ENCODE measurements at places on chromosomes 7 and 10.
A peak's percentile ranks its signal among the peaks of the same experiment; 100 is the strongest.

DNA sequence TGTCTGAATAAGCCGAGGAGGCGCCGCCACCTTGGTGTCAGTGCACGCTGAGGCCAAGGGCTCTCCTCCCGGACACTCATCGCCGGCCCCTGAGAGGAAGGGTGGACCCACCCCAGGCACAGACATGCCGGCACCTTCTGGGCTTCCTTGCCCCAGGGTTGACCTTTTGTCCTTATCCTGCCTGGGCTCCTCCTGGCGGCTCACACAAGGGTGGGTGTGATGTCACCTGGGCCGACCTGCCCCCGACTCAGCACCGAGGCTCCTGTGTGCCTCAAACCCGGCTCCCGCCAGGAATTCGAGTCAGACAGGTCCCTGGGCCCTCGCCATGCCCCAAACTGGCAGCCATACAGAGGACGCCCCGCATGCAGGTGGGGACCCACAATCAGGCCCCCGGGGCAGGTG lies 17.7 kb upstream of the CFAP46 start:
- no peak for DNase-seq

- peak; percentile 99 for DNase-seq
Measured at GRCh38 chr10:103396067-103396788, at the start of the genes ATP5MK and PDCD11. ATP5MK (minus strand) TSS chr10:103396475; CDS start chr10:103392457, 4,018 bp downstream. PDCD11 (plus strand) TSS chr10:103396626; CDS start chr10:103398427, 1,801 bp downstream.

GRCh38 chr7:139118234-139118804 lies 8.8 kb upstream of the ZC3HAV1 start:
- peak; percentile 68 for DNase-seq

DNA sequence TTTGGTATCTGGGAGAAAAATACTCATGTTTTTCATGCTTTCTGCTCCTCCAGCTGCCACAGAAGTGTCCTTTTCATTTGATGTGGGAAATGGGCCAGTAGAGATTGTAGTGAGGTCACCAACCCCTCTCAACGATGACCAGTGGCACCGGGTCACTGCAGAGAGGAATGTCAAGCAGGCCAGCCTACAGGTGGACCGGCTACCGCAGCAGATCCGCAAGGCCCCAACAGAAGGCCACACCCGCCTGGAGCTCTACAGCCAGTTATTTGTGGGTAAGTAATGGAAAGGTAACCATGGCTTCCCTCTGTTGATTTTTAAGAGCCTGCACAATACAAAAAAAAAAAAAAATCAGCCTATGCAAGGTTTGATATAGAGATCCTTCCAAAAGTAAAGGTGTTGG lies 443.1 kb upstream of the C7orf33 start:
- DNase-seq, result no peak

- DNase-seq, result no peak
Measured at GRCh38 chr10:5655121-5655520, 11.3 kb downstream of the ASB13 start.

- DNase-seq, result peak; percentile 21
Measured at GRCh38 chr7:107937531-107937930, 46.5 kb downstream of the DLD start.

- DNase-seq, result no peak
Measured at GRCh38 chr7:105173586-105173985, 159.6 kb downstream of the KMT2E start.

DNA sequence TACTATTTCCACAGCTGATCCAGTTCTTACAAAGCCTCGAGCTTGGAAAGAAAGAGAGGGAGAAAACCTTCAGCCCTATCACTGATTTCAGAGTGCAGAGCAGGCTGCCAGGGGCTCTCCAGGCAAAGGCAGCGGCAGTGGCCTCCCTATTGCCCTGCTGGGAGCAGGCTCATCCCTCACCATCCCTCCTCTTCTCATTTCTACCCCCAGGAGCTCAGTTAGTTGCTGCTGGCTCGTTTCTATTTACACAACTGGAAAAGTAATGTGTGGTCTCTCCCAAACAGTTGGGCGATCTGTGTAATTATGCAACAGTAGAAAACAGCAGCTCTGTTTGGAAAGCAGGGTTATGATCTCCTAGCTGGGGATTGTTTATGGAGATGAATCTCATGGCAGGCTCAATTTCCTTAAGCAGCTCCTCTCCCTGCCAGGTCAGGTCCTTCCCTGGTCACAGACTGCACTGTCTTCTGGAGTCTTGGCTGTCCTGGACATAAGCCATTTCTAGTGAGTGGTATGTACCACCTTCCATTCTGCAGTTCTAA lies 28.7 kb upstream of the TNS3 start:
- no peak for DNase-seq

DNA sequence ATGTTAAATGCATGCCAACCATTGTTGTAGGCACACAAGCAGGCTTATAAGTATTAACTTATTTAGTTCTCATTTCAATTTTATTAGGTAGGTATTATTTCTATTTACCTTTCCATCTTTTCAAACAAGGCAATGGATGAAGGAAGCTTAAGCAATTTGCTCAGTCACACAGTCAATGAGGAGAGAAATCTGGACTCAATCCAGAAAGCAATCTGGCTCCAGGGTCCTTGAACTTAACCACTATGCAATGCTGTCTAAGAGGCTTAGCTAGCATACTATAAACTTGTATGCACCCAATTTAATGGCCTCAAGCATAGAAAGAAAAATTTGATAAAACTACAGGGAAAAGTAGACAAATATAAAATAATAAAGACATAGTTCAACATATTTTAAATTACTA lies 88.6 kb downstream of the VWDE start:
- no peak for DNase-seq

DNA sequence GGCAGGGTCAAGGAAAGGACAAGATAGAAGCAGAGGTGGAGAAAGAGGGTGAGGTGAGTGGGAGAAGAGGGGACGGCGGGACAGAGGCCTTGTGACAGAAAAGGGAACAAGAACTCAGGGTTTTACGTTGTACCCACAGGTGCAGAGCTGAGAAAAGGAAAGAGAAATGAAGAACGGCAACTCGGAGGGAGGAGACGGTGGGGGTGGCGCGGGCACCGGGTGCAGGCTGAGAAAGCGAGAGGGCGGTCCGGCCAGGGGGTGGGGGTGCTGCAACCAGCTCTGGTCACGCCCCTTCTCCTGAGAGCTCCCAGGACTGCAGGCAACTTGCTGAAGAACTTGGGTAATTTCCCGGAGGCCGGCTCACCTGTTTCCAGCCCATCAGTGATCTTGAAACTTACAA lies 65.3 kb downstream of the CARD11 start:
- no peak for DNase-seq

DNA sequence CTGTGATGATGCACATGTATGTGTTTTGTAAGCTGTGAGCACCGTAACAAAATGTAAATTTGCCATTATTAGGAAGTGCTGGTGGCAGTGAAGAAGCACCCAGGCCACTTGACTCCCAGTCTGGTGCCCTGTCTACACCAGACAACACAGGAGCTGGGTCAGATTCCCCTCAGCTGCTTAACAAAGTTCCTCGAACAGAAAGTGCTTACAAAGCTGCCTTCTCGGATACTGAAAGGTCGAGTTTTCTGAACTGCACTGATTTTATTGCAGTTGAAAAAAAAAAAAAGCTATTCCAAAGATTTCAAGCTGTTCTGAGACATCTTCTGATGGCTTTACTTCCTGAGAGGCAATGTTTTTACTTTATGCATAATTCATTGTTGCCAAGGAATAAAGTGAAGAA lies 71.1 kb downstream of the ATAD1 start:
- DNase-seq, result no peak

- no peak for DNase-seq
Measured at GRCh38 chr10:132714096-132714985, 71.6 kb downstream of the NKX6-2 start.

DNA sequence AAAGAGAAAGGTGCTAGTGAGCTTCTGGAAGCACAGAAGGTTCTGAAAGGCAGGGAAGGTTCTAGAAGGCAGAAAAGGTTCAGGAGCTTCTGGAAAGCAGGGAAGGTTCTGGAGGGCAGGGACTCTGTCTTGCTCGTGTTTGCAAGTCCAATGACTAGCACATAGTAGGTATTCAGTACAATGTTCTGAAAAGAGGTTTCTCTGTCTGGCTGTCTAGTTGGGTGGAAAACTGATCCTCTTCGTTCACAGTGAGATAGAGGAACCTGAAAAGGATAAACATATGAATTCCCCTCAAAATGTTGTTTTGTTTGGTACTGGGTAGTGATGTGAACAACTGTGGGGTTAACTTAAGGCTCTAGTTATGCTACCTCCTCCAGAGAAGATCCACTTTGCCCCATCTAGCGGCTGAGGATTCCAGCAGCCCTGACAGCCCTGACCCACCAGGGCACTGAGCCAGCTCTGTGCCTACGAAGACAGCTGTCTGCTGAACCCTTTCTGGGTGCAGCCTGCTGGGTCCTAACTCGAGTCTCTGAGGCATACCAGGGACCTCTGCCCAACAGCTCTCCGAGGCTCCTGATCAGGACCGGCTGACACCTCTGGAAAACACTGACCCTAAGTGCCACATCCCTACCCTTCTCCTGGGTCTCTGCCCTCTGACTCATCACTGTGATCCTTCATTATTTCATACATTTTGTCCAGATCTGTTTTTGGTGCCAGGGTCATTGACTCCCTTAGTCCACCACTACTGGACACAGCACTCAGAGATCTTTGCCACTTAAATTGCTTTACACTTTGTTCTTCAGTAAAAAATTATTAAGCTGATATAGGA lies 15.4 kb downstream of the PTPRN2 start:
- peak; percentile 16 for DNase-seq

DNA sequence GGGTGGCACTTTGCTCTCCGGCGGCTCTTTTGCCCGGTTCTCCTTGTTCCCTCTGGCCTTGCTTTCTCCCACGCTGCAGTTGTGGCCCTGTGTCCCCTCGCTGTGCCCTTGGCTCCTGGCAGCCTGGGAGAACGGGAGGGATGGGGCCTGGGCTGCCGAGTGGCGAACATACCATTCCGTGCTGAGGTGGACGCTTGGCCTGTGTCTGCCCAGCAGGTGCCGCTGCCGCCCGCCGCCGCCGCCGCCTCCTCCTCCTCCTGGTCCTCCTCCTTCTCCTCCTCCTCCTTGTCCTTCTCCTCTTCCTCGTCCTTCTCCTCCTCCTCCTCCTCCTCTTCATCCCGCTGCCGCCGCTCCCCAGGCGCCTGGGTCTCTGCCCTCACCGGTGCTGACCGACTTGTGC lies 36.0 kb downstream of the AGAP3 start:
- DNase-seq, result no peak

DNA sequence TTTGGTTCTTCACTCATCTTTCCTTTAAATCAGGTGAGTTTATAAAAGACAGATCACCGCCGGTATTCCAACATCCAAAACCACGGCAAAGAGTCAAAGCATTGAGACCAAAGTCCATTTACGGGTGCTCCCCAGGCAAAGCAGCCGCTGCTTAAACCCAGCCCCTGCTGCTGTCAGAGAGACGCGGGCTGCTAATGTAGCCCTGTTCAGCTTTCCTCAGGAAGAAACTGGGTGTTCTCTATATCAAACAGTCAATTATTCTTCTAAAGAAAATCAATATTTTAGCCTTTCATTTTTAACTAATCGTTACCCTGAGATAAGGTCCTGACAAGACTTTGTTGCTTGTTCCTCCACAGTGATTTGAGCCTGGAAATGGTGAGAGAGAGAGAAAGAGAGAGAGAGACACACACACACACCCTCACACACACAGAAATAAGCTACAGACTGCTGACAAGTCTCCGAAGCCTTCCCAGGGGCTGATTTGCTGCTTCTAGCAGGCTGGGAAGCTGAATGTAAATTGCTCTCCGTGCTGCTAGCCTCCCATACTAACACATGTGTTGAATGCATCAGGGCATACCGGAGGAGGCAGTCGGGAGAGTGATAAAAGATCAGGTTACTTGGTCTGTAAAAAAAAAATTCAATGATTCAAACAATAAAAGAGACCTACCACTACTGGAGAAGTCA lies 183.0 kb upstream of the ANK3 start:
- DNase-seq, result peak; percentile 18

- peak; percentile 89 for DNase-seq
Measured at GRCh38 chr7:30799206-30799975, 28.2 kb downstream of the MINDY4 start.

GRCh38 chr7:107002126-107002525 lies 42.4 kb upstream of the PRKAR2B start:
- DNase-seq, result no peak

GRCh38 chr10:42952349-42952748 lies 124.5 kb upstream of the RET start:
- DNase-seq, result peak; percentile 56

DNA sequence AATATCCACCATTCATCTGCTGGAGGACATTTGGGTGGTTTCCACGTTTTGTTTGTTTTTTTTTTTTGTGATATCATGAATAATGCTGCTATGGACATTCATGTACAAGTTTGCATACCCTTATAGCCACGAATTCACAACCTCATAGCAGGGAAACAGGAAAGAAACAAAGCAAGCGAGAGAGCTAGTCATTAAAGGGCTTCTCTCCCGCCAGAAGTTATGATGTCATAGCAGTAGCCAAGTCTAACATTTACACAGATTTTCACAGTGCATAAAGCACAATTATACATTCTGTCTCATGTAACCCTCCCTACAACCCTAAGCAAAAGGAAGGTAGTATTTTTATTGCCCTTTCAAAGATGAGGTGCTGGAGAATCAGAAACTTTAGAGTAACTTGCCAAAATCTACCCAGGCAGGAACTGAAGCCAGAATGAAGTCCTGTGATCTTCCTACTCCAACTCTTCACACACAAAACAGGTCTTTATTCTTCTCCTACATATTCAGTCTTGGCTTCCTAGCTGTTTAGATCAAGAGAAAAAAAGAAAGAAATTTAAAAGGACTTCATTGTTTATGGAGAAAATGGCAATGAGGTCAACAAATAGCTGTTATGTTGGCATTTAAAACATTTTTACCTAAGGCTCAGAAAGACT lies 33.9 kb upstream of the GPAM start:
- no peak for DNase-seq

- DNase-seq, result no peak
Measured at GRCh38 chr10:115829521-115830205, 443.3 kb downstream of the GFRA1 start.

- no peak for DNase-seq
Measured at GRCh38 chr10:30842894-30843293, 188.8 kb downstream of the ZNF438 start.

DNA sequence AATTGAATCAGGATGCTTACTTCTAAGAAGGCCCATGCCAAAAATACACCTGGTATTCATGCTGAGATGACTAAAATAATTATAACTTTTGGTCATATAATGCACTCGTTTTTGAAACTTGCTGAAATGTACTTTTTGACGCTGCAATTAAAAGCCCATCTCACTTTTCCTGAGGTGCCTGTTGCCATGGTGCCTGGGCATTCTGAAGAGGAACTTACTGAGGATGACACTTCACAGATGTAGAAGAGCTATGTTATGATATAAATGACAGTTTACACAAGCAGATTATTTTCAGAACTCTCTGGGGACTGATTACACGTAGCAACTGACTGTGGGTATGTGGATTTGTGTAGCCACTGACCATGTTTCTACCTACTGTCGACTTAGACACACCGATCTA lies 182.4 kb downstream of the TPK1 start:
- no peak for DNase-seq

- DNase-seq, result no peak
Measured at GRCh38 chr7:136657482-136657921, 210.9 kb upstream of the CHRM2 start.

Data from RWPE1 (cell line).